ENCODE measurements at places on chromosomes 12 and 14. TPM values are rescaled to one million over a fixed set of nuclear protein-coding genes. Genes with fewer than 3 reads are reported as not detected.

NKX2-1 gene
- not detected for total RNA-seq

- peak overlapping the region; percentile 67 for H3K4me3 ChIP-seq
- DNase-seq = no peak
- H3K27ac ChIP-seq = no peak overlapping the region
- H3K27me3 ChIP-seq = no peaks in the 10 kb centered on the region
- no peaks in the 10 kb centered on the region for H3K4me1 ChIP-seq
- H3K36me3 ChIP-seq = no peaks in the 10 kb centered on the region
These were observed 4.7 kb downstream of the ASB2 start for GRCh38 chr14:93971635-93972027.

SMCO3 gene
- total RNA-seq = not detected

DNA sequence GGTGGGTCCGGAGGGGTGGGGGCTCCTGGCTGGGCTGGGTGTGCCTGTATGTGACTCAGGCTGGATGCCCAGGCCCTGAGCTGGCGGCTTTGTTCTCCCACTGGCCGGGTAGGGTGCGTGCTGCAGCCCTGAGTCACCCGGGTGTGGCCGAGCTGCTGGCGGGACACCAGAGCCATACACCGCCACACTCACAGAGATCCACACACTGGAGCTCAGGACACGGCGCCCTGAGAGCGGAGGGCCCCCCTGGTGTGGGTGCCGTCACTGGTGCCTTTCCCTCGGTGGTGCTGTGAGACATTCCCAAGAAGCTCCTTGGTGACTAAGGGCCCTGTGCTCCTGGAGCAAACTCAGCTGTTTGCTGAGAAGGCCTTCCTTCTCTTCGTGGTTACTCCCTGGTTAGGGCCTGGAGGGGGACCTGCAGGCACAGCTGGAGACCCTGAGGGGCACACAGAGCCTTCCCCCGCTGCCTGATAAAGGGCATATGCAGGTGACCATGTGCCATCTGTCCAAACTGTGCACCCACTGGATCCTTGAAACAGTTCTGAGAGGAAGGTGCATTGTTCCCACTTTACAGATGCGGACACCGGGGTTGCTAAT lies 44.3 kb downstream of the KRT80 start:
- peak overlapping the region; percentile 100 for H3K27ac ChIP-seq
- peaks cover 67% of the 10 kb centered on the region for H3K4me1 ChIP-seq
- no peaks in the 10 kb centered on the region for H3K36me3 ChIP-seq
- DNase-seq = peak; percentile 98

INF2 gene
- 51.5 TPM for total RNA-seq

- no peaks in the 10 kb centered on the region for H3K36me3 ChIP-seq
- H3K27ac ChIP-seq = peak overlapping the region; percentile 93
- no peak overlapping the region for H3K4me3 ChIP-seq
These were observed 2.1 kb upstream of the TRMT61A start for GRCh38 chr14:103526914-103527248.

DNA sequence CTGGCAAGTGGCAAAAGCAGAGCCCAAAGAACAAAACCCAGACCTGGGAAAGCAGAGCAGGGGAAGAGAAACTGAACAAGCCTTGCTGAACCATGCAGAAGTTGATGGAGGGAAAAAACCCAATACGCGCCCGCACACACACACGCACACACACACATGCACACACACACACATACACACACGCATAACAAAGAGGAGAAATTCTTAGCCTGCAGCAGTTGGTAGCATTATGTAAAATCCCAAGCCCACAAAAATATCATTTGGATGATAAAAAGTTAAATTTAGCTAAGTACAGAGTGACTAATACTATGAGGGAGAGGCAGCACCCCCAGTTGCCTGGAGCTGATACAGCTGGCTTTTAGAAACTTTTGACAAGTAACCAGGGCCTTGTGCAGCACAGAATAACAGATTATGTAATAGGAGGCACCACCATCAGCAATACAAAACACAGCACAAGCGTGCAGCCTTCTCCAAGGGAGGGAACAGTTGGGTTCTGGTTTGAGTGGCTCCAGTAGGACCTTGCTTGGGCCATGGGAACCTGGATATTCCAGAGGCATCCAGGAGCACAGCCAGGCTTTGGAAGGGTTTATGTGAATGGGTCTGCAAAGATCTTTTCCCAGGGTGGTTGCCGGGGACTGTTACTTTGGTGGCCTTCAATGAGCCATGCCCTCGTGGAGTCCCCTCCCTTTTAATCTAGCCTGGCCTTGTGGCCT lies 35.3 kb downstream of the PITPNM2 start:
- H3K27me3 ChIP-seq = no peaks in the 10 kb centered on the region
- no peak for DNase-seq
- H3K27ac ChIP-seq = no peak overlapping the region
- no peaks in the 10 kb centered on the region for H3K4me1 ChIP-seq
- no peak overlapping the region for H3K4me3 ChIP-seq

GRCh38 chr14:103886304-103887169 lies 39.2 kb upstream of the PPP1R13B start:
- H3K27ac ChIP-seq = no peak overlapping the region
- no peaks in the 10 kb centered on the region for H3K36me3 ChIP-seq
- H3K4me3 ChIP-seq = no peak overlapping the region
- no peaks in the 10 kb centered on the region for H3K4me1 ChIP-seq

DNA sequence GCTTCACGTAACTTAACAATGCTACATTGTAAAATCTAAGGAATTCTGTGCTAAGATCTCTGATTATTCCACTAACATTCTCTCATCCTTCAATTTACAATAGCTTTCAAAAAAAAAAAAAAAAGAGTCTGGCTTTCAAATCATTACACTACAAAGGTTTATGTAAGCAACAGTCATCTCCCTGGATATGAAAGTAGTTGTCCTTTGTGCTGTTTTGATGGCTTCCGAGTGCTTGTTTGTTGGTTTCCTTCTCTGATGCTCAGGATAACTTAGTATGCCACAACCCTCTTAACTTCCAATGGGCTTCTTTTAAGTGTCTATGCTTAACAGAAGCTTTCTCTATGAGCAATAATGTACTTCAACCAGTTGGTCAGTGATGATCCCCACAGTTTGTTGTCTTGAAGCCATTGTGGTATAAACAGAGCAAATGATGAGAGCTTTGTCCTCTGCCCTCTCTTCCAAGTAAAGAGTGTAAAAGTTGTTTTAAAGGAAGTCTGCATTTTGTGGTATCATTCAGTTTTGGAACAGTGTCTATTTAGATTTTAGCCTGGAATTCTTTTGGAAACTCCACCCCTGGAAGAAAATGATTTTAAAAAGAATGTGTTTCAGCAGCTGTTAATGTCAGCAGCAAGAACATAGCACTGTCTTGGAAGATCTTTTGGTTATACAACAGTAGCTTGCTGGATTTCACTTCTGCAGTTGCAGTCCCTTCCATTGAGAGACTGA lies 396.1 kb upstream of the RGS6 start:
- DNase-seq = no peak
- H3K4me3 ChIP-seq = no peak overlapping the region
- H3K4me1 ChIP-seq = peaks cover 4% of the 10 kb centered on the region
- H3K27me3 ChIP-seq = no peaks in the 10 kb centered on the region

DNA sequence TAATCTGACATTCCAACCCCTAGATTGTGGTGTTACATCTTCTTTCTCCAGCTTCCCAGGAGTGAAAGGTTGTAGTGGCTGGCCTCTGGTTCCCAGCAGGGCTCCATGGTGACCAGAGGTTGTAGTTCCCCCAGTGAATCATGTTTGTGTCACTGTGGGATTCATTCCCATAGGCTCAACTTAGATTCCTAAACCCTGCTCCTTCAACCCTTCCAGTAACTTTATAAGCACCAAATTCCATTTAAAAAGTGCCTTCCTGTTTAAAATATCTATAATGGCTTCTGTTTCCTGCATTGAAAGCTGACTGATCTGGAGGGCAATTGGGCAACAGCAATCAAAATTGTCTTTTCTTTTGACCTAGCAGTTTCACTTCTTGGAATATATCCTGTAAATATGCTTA lies 40.5 kb upstream of the TBC1D15 start:
- no peaks in the 10 kb centered on the region for H3K27me3 ChIP-seq
- no peak for DNase-seq
- H3K4me1 ChIP-seq = no peaks in the 10 kb centered on the region
- H3K36me3 ChIP-seq = no peaks in the 10 kb centered on the region
- no peak overlapping the region for H3K27ac ChIP-seq
- no peak overlapping the region for H3K4me3 ChIP-seq

DNA sequence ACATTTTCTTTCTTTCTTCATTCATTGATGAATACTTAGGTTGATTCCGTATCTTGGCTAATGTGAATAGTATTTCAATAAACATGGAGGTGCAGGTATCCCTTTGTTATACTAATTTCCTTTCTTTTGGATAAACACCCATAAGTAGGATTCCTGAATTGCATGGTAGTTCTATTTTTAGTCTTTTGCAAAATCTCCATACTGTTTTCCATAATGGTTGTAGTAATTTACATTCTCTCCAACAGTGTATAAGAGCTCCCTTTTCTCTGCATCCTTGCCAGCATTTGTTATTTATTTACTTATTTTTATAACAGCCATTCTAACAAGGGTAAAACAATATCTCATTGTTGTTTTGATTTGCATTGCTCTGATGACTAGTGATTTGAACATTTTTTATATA lies 36.6 kb downstream of the PIK3C2G start:
- H3K27me3 ChIP-seq = no peaks in the 10 kb centered on the region
- DNase-seq = no peak
- no peak overlapping the region for H3K4me3 ChIP-seq
- peaks cover 12% of the 10 kb centered on the region for H3K36me3 ChIP-seq
- no peaks in the 10 kb centered on the region for H3K4me1 ChIP-seq
- peak overlapping the region; percentile 67 for H3K27ac ChIP-seq

CD163L1 gene
- 3.5 TPM for total RNA-seq

- no peaks in the 10 kb centered on the region for H3K36me3 ChIP-seq
- H3K4me3 ChIP-seq = no peak overlapping the region
- no peaks in the 10 kb centered on the region for H3K4me1 ChIP-seq
- no peak overlapping the region for H3K27ac ChIP-seq
- DNase-seq = no peak
These were observed 144.9 kb upstream of the CLEC14A start for GRCh38 chr14:38400751-38401150.

DNA sequence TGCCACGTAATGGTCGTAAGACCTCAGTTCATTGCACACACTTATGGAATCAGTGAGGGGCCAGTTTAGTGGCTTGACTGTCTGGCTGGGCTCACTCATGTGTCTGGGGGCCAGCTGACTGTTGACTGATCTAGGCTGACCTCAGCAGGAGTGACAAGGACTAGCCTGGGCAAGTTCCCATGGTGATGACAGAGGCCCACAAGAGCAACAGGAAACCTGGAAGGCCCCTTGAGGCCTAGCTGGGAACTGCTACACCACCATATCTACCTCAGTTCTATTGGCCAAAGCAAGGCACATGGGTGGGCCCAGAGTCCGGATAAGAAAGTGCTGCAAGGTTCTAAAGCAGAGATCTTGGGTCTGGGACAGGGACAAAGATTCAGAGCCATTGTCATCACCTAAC lies 21.3 kb upstream of the RFLNA start:
- no peak overlapping the region for H3K4me3 ChIP-seq
- H3K4me1 ChIP-seq = no peaks in the 10 kb centered on the region
- H3K27me3 ChIP-seq = no peaks in the 10 kb centered on the region
- no peak for DNase-seq
- no peak overlapping the region for H3K27ac ChIP-seq

DNA sequence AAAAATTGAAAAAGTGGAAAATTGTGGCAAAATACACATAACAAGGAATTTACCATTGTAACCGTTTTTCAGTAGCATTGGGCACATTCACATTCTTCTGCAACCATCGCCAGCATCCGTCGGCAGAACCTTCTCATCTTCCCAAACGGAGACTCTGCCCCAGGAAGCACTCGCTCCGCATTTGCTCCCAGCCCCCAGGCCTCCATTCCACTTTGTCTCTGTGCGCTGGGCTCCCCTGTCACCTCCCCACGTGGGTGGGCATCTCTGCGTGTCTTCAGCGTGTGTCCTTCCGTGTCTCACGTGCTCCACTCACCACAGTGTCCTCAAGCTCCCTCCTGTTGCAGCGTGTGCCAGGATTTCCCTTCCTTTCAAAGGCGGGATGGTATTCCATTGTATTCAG lies 9.9 kb downstream of the GPR132 start:
- DNase-seq = no peak
- H3K4me1 ChIP-seq = no peaks in the 10 kb centered on the region
- H3K36me3 ChIP-seq = no peaks in the 10 kb centered on the region
- H3K27ac ChIP-seq = no peak overlapping the region
- no peaks in the 10 kb centered on the region for H3K27me3 ChIP-seq

DNA sequence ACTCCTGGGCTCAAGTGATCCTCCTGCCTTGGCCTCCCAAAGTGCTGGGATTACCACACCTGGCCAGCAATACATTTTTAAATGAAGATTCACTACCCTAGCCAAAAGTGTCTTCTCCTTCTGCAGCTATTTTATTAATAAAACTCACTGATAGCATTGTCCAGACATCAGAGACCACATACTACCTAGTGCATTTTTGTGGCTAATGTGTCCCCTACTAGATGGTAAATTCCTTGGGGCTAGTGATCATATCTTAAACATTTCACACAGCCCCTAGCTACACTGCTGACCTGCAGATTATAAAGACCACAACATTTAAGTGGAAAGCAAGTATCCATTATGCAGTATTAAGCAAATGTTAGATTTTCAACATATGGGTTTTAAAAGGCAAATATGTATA lies 17.0 kb downstream of the DTD2 start:
- no peak overlapping the region for H3K4me3 ChIP-seq
- no peaks in the 10 kb centered on the region for H3K27me3 ChIP-seq
- H3K27ac ChIP-seq = no peak overlapping the region
- H3K36me3 ChIP-seq = no peaks in the 10 kb centered on the region

DNA sequence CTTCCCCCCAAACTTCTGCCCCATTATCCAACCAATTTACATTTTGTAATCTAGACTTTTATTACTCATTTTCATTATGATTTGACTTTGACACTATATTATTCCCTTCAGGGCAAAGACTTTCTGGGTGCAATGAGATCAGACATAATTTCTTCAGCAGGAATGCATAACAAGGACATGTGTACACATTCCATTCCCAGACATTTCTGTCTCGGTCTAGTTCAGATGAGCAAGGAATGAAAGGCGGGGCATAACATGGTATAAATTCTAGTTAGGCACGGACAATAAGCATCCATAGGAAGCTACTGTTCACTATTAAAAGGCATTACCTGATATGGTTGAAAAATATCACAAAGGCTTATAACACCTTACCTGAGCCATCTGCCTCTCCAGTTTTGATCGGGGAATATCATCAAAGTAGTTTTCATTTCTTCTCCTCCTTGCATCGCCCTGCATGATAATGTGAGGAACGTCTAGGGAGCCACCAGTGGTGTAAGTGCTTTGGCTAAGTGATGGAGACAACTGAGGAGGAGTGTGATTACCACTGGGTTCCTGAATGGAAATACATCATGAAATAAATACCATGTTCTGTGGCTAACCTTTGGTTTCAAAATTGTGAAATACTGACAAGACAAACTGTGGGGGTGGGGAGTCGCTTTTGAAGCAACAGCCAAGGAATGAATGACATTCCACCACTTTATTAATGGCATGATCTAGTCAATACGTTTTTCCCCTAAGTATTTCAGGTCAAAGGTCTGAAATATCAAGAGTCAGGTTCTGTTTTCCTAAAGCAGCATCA lies 183.9 kb downstream of the APAF1 start:
- no peak overlapping the region for H3K27ac ChIP-seq
- H3K4me3 ChIP-seq = no peak overlapping the region
- DNase-seq = no peak
- no peaks in the 10 kb centered on the region for H3K4me1 ChIP-seq

SIX4 gene
- 5.2 TPM for total RNA-seq

NRIP2 gene
- total RNA-seq = 1.6 TPM

GRCh38 chr12:51391283-51392123 lies at the start of gene GALNT6:
TSS of gene GALNT6 (minus strand) at chr12:51391406. CDS start at chr12:51379781, 11,625 bp downstream.
- H3K27me3 ChIP-seq = no peaks in the 10 kb centered on the region
- no peaks in the 10 kb centered on the region for H3K4me1 ChIP-seq
- H3K4me3 ChIP-seq = peak within 1 kb of the TSS; percentile 71
- no peaks in the 10 kb centered on the region for H3K36me3 ChIP-seq
- peak within 1 kb of the TSS; percentile 68 for H3K27ac ChIP-seq

GRCh38 chr12:47343684-47344567 lies 264.2 kb upstream of the AMIGO2 start:
- no peak overlapping the region for H3K27ac ChIP-seq
- no peaks in the 10 kb centered on the region for H3K27me3 ChIP-seq

CRACR2A gene
- total RNA-seq = 15.1 TPM
